ENCODE measurements at places on chromosomes 13 and 19. TPM values are rescaled to one million over a fixed set of nuclear protein-coding genes. Genes with fewer than 3 reads are reported as not detected.

The CLEC11A gene
- polyA plus RNA-seq = 1.9 TPM

The ZNF444 gene
- polyA plus RNA-seq = 19.7 TPM

The ADGRE2 gene
- polyA plus RNA-seq = 0.09 TPM

The EBI3 gene
- polyA plus RNA-seq = not detected

The PRR19 gene
- 0.64 TPM for polyA plus RNA-seq

The TLE6 gene
- polyA plus RNA-seq = not detected

The ZNF765 gene
- 10.0 TPM for polyA plus RNA-seq
